Mucosa of gallbladder (tissue), 1 donor: ENCODE measurements at places on chromosomes 16 and 17. TPM values are rescaled to one million over a fixed set of nuclear protein-coding genes. Genes with fewer than 3 reads are reported as not detected.

NECAB2 gene
- total RNA-seq, result 0.29 TPM

TEKT5 gene
- not detected for total RNA-seq

MYH1 gene
- 0.52 TPM for total RNA-seq

RUNDC3A gene
- total RNA-seq, result 1.4 TPM

KDM8 gene
- total RNA-seq, result 14.8 TPM

BTBD17 gene
- not detected for total RNA-seq

CENPX gene
- total RNA-seq, result 43.4 TPM

ZNF768 gene
- 61.1 TPM for total RNA-seq

PVALEF gene
- not detected for total RNA-seq

RDM1 gene
- total RNA-seq, result 0.75 TPM

RBFOX1 gene
- 0.55 TPM for total RNA-seq

C1QTNF8 gene
- not detected for total RNA-seq

ELMO3 gene
- 68.3 TPM for total RNA-seq

TBC1D3K gene
- not detected for total RNA-seq

RASL10B gene
- total RNA-seq, result 7.9 TPM

NPIPA7 gene
- total RNA-seq, result 7.5 TPM

PROCA1 gene
- 4.5 TPM for total RNA-seq

KRTAP9-4 gene
- not detected for total RNA-seq

SLC16A13 gene
- 44.4 TPM for total RNA-seq

MPP2 gene
- 7.0 TPM for total RNA-seq

GRCh38 chr17:43927060-43927864, 15.0 kb downstream of the PPY start:
- DNase-seq, result no peak

DNA sequence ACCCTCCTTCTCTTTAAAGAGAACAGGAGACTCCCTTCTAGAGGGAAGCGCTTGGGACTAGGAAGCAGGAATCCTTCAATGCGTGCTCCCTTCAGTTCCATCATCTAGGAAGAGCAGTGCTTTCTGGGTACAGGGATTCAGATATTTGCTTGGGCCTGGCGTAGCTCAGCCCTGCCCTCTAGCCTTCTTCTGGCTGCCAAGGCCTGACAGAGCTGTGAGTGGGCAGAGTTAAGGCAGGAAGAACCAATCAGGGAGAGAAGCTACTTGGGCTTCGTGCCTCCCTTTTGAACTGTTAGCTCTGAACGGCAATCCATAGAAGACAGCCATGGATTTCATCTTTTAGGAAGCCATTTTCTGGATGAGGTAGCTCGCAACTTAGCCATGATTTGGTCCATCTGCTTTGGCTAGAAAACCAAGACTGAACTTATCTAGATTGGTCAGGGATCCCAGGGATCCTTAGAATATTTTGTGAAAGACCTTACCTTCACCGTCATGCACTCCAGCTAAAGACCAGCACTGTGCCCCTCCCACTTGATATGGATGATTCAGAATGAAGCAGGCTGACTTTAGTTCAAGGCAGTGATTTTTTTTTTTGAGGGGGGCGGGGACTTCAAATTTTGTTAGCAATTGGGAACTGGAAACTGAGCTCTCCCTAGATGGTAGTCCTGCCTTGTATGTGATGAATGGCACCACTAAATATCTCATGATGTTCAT, 2.5 kb upstream of the CORO6 start:
- DNase-seq, result no peak

DNA sequence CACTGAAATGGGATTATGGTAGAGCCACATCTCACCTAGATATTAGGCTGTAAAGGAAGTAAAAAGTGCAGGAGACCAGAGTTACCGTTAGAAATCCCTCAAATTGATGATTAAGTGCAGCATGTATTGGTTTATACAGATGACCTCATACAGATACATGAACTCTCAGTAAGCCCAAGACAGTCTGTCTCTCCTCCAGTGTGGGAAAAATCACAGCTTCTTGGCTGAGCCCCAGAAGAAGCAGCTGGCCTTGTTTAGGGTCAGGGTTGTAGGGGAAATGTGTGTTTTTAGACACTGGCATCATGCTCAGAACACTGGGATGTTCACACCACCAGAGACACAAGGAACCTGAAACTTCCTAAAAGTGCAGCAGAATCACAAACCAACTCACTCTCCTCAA, 135.9 kb downstream of the KATNIP start:
- no peak for DNase-seq

- DNase-seq, result no peak
These were observed 4.2 kb downstream of the HSPB9 start for GRCh38 chr17:42126836-42127235.

DNA sequence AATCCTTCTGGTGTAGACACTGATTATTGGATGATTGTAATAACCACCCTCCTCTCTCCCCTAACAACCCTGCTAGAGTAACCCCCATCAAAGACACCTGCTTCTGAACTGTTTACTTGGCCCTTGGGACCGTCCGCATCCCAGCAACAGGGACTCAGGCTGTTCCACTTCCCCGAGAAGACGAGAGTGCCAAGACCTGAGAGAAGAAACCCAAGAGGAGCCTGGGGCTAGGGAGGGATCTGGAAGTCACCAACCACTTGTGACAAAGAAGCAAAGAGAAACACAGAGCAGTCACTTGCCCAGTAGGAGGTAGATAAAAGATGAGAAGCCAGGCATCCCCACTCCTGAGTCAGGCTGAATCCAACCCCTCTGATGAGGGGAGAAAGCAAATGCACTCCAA, 84.3 kb downstream of the CDH11 start:
- DNase-seq, result no peak

GRCh38 chr17:77419547-77420094, 278.9 kb downstream of the SEC14L1 start:
- no peak for DNase-seq

GRCh38 chr16:75065149-75065505, 51.5 kb downstream of the LDHD start:
- DNase-seq, result no peak

DNA sequence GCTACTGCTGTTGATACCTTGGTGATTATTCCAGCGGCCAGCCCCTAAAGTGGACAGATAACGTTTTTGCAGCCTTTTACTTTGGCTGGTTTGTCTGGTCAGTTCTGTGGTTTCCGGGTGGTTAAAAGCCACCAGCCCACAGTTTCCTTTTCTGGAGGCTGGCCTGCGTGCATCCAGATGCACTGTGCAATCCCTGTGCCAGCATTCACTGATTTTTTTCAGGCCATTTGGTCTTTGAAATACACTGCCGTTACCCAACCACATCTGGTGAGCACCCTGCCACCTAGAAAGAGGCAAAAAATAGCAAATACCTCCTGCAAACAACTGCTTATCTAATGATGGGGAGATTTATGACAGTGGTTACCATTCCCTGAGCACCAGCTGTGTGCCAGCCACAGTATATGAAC, 797 bp downstream of the NUDT7 start:
- DNase-seq, result peak; percentile 11

DNA sequence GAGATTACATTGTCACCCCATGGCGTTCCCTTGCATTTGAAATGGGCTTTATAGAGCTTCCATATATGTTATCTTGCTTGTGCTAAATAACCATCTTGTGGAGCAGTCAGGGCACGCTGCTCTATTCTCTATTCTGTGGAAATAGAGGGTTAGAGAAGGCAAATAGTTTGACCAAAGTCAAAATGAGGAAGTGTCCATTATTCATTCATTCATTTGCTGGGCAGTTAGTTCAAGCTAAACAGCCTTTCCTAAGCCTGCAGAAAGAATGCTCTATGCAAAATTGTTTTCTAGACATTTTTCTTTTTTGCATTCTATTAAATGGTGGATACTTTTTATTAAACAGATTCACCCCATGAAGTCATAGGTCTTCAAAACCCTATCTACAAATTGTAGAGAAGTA, 67.8 kb upstream of the ELAC2 start:
- no peak for DNase-seq

- DNase-seq, result no peak
These were observed 105.1 kb downstream of the CHD9 start for GRCh38 chr16:53159781-53160436.

GRCh38 chr17:6560496-6560895, 4.1 kb upstream of the PITPNM3 start:
- no peak for DNase-seq

GRCh38 chr16:87966685-87967185, 15.5 kb downstream of the BANP start:
- no peak for DNase-seq

DNA sequence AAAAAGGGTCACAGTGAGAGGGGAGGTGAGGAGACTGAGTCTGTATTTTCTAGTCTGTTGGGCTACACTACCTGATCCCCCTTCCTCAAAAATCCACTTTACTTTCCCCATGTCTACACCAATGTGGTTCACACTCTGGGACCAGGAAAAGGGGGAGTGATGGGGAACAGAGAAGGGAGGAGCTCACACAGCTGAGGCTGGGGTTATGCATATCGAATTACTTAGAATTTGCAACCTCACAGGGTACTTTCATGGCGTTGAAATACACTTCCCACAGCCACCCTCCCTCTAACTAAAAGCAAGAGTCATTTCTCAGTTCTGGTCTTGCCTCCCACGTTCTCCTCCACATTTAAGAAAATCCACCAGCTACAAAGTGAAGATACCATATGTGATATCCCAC, 14.1 kb downstream of the MAPT start:
- no peak for DNase-seq

- DNase-seq, result no peak
These were observed 75.3 kb downstream of the MRTFB start for GRCh38 chr16:14146445-14146844.

- no peak for DNase-seq
These were observed 17.4 kb downstream of the ADAP2 start for GRCh38 chr17:30939051-30939689.

DNA sequence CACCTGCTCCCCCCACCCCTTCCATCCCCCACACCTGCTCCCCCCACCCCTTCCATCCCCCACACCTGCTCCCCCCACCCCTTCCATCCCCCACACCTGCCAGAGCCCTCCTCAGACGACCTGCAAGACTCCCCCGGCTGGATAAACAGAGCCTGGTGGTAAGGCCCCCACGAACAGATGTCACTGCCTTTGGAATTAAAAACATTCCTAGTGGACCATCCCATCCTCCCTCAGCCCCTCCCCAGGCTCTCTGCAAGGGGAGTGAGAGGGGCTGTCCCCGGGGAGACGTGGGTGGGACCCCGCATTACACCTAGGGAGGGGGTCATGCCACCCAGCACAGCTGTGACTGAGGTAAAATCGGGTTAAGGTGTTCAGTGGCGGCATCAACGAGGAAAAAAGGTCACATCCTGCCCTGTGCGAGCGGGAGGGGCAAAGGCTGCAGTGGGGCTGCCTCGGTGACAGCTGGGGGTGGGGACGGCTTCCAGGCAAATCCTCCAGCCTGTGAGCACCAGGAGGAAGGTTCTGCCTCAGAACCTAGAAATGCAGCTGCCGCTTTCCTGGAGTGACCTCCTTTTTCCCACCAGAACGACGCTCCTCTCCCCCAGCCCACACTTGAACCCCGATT, 38.7 kb downstream of the TIMM22 start:
- no peak for DNase-seq

- no peak for DNase-seq
These were observed 141.1 kb downstream of the GSG1L start for GRCh38 chr16:27922433-27922832.

DNA sequence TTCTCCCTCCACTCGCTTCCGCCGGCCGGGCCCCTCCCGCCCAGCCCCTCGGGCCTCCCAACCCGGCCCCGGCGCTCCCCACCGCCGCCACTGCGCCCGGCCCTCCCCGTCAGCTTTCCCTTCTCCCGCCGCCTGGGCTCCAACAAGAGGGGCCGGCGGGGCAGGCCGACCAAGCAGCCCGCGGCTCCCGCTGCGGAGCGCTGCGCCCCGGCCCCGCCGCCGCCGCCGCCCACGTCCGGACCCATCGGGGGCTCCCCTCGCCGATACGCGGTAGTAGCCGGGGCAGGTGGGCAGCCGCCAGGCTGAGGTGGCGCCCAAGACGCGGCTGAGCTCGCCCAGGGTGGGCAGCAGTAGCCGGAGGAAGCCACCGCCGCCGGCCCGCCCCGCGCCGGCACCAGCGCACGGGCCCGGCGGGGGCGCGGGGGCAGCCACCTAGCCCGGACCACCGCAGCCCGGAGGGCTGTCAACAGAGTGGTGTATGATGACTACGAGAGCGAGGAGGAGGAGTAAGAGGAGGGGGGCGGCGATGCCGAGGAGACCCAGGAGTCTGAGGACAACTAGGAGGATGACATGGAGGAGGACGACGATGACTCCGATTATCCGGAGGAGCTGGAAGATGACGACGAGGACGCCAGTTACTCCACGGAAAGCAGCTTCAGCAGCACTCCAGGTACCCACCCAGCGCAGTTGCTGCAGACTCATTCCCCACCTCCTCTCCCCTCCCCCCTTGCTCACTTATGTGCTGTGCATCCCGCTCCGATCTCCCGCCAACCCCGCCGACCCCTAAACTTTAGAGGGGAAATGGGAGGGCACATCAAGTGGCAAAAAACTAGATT, 498 bp downstream of the LRRC37B start:
- no peak for DNase-seq

DNA sequence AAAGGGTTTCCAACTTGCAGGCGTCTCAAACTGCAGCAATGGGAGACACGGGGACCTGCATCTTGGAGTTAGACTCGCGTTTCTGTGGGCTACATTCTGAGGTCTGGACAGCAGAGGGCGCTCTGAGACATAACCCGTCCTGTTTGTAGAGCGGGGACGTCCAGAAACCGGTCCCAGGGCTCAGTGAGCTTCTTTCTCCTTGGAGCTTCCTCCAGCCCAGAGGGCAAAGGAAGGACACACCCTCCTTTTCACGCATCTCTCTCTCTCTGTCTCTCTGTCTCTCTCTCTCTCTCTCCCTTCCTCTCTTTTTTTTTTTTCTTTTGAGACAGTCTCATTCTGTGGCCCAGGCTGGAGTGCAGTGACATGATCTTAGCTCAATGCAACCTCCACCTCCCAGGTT, 19.8 kb downstream of the COX4I1 start:
- peak; percentile 88 for DNase-seq

DNA sequence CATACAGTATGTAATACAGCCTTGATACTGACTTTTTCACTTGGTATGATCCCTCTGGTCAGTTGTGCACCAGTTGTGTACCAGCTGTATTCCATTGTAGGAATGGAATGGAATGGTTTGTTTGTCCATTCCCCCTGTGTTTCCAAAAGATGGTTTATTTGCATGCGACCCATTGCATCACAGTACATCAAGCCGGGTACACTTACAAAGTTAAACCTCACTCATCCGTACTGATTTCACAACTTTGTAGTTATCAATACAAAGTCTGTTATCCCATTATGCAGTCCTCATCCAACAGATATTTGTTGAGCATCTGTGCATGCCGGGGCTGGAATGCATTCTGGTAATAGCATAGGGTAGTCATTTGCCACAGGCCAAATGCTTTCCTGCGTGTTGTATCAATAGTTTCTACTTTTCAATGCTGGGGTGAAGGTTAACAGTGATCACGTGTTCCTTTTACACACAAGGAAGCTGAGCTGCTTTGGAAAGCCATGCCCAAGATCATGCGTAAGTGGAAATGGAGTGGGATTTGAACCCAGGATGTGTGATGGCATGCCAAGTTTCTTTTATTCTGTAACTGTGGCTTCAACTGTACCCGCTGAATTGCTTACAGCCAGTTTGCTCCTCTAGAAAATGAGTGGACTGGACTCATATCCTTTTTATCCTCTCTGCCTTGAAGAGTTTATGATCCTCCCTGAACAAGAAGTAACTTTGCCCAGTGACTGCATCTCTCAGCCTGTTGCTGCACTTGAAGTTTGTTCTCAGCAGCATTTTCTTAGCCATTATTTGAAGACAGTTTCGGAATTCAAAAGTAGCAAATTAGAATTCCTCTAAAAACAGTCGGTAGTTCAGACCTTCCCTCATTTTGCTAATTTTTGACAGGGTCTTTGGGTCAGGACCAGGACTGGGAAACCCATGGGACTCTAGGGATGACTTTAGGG, 228.5 kb downstream of the CCDC182 start:
- DNase-seq, result no peak
